ENCODE measurements at places on chromosomes 2 and 18. TPM values are rescaled to one million over a fixed set of nuclear protein-coding genes. Genes with fewer than 3 reads are reported as not detected.
A peak's percentile ranks its signal among the peaks of the same experiment; 100 is the strongest.

CYP26B1 gene
- 0.31 TPM for total RNA-seq

DNA sequence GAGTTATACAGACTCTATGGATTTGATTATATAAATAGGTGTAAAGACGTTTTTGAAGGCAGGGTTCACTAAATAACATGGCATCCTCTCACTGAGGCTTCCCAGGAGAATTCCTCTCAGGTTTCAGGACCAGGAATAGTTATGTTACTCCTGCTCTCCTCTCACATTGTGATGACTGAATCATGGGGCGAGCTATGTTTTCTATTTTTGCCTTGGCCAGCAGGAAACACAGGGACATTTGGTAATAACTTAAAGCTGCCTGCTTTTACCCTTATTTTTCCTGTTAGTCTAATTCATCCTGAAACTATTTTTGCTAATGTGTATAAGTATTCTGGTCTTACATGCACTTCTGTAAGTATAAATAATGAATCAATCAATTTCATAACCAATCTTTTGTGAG is 115.3 kb upstream of the ITGB6 start:
- DNase-seq = no peak

ACTR3 gene
- 138 TPM for total RNA-seq

DNA sequence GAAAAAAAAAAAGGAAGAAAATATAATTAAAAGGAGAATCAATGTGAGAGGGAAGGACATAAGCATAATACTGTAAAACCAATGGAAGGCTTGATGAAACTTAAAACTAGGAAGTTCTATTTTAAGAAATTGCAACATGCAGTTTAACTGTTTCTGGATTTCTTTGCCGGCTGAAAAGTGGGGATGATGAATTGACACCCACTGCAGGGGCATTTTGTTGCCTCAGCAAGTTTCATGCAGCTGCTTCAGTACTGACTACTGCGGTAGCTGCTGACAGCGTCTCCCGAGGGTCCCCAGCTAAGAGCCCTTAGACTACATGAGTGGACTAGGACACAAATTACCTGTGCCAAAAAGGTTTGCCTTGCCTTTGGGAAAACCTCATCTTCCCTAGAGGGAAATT is 69.2 kb downstream of the B3GNT2 start:
- no peak for DNase-seq

DNA sequence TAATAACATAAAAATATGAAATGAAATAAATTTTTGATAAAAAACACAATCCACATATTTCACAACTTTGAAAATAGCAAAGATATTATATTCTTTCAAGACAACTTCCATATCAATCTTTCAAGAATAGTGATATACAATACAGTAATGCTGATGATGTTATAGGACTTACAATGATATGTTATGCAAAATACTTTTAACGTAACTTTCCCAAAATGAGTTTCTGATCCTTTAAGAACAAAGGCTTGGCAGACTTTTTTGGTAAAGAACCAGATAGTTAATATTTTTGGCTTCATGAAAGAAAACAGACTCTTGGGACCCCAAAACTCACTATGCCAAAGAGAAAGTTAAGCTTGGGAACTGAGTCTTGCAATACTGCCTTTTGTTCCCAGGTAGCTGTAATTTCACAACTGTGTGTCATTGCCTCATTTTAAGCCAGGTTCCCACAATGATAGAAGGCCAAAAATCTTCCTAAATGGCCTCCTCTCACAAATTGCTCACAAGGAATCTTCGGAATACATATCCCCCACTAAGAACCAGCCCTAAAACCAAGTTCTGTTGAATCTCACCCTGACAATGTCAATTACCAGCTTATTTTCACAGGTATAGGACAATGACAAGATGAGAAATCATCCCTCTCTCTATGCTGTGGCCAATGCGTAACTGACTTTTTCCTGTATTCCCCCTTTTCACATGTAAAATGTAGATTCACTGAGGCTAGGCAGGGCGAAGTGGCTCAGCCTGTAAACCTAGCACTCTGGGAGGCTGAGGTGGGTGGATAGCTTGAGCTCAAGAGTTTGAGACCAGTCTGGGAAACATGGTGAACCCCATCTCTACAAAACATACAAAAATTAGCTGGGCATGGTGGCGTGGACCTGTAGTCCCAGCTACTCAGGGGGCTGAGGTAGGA is 54.8 kb upstream of the STRN start:
- DNase-seq = peak; percentile 11

GRCh38 chr2:115825912-115826311 is 1383.5 kb downstream of the DPP10 start:
- DNase-seq = peak; percentile 54

TMEM17 gene
- 3.0 TPM for total RNA-seq

DES gene
- 6.1 TPM for total RNA-seq

DNA sequence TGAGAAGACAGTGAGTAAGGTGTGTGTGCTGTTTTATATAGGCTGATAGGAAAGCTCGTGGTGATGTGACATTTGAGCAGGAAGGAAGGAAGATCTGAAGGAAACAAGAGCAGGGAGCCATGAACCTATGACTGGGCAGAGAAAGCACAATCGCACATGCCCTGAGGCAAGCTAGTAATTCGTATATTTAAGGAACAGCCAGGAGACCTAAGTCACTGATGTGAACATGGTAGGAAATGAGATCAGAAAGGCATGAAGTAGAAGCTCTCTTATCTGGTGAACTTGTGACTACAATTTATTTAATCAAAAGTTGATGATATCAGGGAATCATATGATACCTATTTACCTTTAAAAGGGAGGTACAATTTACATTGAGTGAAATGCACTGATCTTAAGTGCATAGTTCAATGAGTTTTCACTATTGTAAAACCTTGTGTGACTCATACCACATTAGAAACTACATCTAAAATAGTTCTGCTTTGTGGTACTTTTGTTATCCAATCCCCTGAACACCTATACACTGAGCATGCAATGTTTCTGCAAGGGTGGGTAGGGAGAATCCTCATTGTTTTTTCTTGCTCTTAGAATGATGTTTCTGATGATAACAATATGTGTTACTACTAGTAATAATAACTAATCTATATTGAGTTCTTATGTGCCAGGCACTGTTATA is 67.5 kb downstream of the GALNT13 start:
- no peak for DNase-seq

GRCh38 chr18:28193177-28193778 is 16.3 kb upstream of the CDH2 start:
- DNase-seq = no peak

PLEKHH2 gene
- total RNA-seq = 6.7 TPM

SCYGR4 gene
- total RNA-seq = not detected

ST8SIA3 gene
- total RNA-seq = 2.2 TPM

DNA sequence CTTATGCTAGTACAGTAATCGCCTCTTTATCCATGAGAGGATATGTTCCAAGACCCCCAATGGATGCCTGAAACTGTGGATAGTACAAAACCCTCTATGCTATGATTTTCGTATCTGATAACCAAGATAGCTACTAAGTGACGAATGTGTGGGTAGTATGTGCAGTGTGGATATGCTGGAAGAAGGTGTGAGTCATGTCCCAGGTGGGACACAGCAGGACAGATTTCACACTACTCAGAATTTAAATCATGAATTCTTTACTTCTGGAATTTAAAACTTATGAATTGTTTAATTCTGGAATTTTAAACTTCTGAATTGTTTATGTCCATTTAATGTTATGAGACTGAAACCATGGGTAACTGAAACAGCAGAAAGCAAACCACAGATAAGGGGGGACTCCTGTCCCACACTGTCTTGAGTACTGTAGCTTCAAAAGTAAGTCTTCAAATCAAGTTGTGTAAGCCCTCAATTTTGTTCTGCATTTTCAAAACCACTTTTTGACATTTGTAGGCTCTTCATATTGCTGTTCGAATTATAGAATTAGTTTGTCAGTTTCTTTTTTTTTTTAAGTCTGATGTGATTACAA is 116.0 kb downstream of the LTBP1 start:
- DNase-seq = no peak

DNA sequence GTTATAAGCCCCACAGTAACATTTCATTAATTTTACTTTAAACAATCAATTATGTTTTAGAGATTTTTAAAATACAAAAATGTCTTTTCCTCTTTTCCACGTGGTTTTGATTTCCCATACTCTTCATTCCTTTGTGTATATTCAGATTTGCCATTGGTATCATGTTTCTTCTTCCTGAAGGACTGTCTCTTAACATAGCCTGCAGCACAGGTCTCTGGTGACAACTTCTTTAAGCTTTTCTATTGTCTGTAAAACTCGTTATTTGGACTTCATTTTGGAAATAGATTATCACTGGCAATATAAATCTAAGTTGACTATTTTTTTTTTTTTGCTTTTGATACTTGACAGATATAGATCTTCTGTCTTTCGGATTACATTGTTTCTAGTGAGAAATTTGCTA is 115.2 kb upstream of the KLHL29 start:
- no peak for DNase-seq

CHN1 gene
- 30.2 TPM for total RNA-seq

GRCh38 chr2:72886505-72887031 is 640 bp upstream of the SPR start:
- no peak for DNase-seq

GRCh38 chr18:9704233-9705118 is 3.6 kb upstream of the RAB31 start:
- peak; percentile 44 for DNase-seq

DNA sequence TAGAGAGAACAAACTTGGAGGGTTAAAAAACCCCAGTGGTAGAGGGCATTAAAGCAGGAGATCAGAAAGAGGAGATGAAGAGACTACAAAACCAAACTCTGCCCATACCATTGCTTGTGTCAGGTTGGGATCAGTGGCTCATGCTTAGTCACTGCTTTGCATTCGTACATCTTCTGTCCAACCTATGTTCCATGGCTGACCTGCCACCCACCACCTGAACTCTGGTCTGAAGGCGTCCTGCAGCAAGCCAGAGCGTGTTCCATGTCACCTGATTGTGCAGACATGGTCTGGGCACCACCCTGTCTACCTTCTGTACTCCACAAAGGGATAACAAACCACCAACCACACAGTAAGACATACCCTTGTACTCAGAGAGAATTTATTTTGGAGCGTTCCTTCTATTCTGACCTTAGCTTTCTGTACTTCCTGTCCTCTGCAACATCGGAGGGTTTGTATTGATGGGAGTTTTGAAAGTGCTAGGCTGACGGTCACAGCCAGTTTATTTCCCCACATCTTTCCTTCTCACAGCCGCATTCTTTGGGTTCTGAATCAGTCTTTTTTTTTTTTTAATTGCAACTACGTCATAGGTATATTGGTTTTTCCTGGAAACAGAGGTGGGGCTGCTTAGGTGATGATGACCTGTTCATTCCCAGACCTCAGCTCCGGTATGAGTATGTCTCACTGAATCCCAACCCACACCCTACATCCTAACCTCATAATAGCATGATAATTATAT is 88.3 kb downstream of the SOWAHC start:
- DNase-seq = no peak

GRCh38 chr2:113858764-113859163 is 31.1 kb upstream of the ACTR3 start:
- no peak for DNase-seq

EGR4 gene
- not detected for total RNA-seq

GRHL1 gene
- total RNA-seq = 2.5 TPM
